ENCODE measurements at places on chromosomes 6 and 20.

DNA sequence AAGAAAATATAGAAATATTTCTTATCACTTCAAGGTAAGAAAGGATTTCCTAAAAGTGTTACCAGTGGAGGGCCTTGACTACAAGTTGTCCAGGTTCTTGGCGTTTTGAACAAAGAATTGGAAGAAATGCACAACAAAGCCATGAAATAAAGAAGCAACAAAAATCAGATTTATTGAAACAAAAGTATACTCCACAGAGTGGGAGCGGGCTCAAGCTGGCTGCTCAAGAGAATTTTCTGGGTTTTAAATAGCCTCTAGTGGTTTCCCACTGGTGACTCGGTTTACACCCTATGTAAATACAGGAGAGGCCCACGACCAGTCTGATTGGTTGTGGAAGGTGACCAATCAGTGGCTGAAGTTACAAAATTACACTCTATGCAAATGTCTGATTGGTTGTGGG, 64.2 kb downstream of the SAMD3 start:
- no peak for DNase-seq

DNA sequence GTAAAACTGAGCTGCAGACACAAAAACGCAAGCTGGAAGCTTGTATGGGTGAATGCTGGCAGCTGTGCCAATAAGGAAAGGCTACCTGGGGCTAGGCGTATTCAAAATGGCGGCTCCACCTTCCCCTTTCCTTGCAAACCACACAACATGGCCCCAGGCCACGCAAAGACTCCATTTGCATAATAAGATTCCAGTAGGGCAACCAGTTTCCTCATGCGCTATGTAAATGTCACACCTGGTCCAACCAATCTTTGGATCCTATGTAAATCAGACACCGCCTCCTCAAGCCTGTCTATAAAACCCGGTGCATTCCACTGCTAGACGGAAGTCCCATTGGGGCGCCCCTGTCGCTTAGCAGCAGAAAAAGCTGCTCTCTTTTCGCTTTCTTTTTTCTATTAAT, 505.9 kb upstream of the BTBD3 start:
- DNase-seq: no peak

DNA sequence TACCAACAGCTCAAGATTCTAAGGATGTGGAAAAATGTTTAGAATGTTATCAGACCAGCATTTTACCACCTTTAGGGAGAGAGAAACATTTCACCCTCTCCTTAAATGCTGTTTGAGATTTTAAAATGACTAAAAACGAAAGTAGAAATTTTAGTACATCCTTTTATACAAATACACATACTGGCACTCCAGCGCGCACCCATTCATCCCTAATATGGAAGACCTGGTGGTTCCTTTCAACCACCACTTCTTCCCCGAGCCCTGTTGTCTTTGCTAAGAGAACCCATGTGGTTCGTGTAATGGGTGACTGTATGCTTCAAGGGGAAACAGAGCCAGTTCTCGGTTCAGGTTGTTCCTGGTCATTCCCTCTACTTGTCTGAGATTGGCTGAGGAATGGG, 21.3 kb downstream of the SPATA2 start:
- DNase-seq: peak; percentile 50

- DNase-seq: no peak
These were observed 33.6 kb upstream of the GMPR start for GRCh38 chr6:16204653-16205376.

DNA sequence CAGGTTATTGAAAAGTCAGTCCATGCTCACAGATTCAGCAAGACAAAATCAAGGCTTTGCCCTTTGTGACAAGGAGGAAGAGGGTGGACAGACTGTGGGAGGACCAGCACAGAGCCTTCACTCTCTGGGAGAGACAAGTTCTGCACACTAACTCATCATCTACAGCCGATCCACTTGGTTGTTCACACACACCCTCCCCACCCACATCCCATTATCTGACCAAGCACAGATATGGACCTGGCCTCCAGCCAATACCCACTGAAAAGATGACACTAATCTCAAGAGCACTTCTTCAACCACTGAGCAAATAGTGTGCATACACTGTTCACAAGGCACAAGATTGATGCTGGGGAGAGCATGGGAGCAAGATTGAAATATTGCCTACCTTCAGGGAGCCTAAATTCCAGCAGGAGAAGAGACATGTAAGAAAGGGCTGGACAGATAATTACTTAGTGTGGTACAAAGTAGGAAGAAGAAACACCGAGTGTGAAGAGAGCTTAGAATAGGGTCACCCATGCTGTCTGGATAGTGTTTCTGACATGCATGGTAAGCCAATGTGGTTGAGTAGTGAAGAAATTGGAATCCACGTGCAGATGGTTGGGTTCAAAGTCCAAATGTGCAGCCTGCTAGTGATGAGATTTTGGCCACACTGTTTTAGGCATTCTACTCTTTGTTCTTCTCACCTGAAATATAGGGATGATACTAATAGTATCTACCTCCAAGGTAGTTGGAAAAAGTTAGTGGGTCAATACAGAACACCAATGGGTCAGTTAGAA, 21.7 kb upstream of the IL17A start:
- no peak for DNase-seq

DNA sequence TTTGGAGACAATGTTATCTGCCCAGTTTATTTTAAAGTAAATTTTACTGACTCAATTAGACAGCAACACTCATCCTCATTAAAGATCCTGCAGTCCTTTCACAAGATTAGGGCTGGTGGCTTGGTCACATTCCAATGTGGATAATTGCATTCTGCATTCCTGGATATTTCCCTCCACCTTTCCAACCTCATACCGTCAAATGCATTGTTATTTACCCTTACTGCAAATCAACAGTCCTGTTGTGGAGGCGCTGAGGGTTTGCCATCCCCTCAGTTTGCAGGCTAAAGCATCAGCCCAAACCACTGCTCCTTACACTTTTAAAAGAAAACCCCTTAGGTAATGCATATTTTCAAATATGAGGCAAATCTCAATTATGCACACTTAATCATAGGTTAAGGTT, 5.4 kb downstream of the CITED2 start:
- DNase-seq: no peak

DNA sequence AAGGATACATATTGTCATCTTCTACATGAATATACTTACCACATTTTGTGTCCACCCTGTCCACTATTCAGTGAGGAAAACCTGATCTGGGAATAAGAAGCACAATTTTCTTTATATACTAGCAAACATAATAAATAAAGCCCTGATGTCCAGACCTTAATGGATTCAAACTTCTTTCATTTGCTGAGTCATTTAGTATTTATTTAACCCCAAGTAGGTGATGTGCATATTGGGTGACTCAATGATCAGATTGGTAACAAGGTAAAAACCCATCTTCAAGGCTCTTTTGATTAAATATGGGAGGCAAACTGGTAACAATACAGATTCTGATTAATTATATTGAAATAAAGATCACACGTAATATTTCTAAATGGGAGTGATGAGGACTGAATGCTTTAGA, 1159.8 kb upstream of the EYS start:
- no peak for DNase-seq

DNA sequence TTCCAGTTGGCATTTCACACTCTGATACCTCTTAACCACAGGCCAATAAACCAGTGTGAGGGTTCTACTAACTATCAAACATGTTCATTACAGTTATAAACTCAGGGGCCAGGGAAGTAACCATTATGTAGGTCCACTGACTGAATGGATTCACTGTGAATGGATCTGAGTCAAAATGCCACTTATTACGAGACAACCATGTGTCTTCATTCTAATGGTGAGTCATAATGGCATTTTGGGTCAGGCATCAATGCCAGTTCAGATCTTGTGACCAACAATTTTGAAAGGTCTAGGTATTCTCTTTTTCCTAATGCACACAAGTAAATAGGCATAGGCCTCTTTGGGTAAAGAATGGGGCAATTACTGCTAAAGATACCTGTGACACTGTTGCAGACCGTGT, 112.2 kb upstream of the HEY2 start:
- no peak for DNase-seq

DNA sequence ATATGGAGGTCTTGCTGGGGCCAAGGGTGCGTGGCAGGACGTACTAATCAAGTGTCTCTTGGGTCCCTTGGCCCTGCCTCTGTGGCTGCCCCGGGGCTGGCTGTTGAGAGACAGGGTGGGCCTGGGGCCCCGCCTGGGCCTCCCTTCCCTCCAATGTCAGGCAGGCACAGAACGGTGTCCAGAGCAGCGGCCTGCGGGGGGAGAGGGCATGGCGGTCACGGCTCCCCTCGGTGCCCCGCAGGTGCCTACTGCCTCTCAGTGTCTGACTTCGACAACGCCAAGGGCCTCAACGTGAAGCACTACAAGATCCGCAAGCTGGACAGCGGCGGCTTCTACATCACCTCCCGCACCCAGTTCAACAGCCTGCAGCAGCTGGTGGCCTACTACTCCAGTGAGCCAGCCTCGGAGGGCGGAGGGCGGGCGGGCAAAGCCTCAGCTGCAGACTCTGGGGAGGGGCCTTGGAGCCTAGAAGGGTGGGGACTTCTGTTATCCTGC, 50.0 kb downstream of the SRC start:
- DNase-seq: no peak

- no peak for DNase-seq
These were observed 35.9 kb upstream of the RAB23 start for GRCh38 chr6:57257911-57258541.

GRCh38 chr6:33935439-33936080, 131.8 kb upstream of the MLN start:
- no peak for DNase-seq

DNA sequence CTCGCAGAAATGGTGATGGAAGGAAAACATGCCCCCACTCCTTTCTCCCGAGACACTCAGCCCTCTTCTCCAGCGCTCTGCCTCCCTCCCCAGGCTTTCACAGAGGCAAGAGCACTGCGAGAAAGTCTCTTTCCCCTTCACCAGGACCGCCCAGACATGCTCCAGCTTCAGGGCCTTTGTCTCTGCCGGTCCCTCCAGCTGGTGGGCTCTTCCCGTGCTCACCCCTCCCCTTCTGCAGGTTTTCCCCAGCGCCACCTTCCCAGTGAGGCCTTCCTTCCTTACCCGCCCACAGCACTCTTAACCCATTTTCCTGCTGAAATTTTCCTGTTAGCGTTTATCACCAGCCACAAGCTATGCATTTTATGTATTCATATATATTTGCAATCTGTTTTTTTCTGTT, 86.2 kb downstream of the TFAP2C start:
- no peak for DNase-seq

DNA sequence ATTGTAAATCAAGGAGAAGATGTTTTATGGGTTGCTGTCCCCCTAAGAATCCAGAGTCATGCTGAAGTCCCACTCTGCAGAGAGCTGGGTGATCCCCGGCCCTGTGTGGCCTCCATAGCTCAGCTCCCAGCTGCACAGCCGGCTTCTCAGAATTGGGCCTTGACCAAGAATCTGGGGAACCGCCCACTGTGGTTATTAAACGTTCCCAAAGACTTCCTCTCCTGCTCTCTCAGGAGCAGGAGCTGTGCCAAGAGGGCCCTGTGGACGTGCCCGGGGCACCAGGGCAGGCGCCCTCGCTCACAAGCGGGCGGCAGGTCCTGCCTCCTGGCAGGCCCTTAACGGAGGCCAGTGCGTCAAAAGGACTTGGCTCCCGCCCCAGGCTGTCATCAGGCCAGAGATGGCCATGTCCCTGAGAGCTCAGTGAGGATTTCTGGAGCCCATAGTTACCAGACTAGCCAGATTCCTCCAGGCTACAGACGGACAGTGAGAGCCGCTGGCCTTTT, 30.4 kb downstream of the ZC3H12D start:
- DNase-seq: no peak

DNA sequence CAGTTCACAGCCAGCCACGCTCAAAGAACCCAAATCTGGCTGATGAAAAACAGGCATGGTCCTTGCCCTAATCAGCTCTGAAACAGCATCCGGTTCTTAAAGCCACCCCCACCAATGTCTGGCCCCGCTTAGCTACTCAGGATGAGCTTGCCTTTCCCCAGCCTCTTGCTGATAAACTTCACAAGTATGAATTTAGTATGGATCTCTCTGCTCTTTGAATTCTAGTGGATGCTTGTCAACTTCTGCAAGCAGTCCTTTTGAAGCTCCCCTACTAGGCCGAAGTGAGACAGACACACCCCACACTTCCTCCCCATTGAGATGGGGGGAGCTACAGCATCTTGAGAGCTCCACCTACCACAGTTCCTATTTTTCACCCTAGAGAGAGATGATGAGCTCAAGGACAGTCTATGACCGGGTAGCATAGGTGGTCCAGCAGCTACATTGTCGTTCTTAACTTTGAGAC, 36.7 kb downstream of the EBF4 start:
- DNase-seq: peak; percentile 23

- no peak for DNase-seq
These were observed 3.8 kb upstream of the PIGU start for GRCh38 chr20:34680586-34681175.

GRCh38 chr6:109595998-109596397, 95.0 kb downstream of the AK9 start:
- DNase-seq: peak; percentile 31

DNA sequence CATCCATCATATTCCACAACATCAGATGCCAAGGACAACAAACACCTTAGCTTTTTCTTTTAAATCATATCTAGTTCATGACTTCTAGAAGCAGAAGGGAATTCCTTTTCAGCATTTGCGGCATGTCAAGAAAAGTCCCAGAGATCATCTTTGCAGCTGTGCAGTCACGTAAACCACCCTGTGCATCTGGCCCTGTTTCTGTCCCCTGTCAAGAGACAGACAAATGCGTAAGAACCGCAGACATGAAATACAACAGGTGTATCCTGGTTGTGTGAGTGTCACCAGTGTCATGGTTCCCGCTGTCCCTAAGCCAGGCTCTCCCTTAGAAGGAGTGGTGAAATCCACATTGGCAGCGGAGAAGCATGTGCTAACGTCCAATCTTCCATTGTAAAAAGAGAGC, 28.1 kb downstream of the LY86 start:
- DNase-seq: no peak

- no peak for DNase-seq
These were observed 133.9 kb downstream of the ZMYND8 start for GRCh38 chr20:47222468-47223119.

- no peak for DNase-seq
These were observed 67.4 kb downstream of the AIG1 start for GRCh38 chr6:143127941-143128680.

GRCh38 chr6:86715676-86716075, 221.7 kb upstream of the HTR1E start:
- no peak for DNase-seq

- no peak for DNase-seq
These were observed 351.9 kb downstream of the FOXA2 start for GRCh38 chr20:22232473-22232872.

- no peak for DNase-seq
These were observed 73.6 kb downstream of the RNF182 start for GRCh38 chr6:13998356-13998755.

GRCh38 chr6:75376347-75377024, 91.9 kb upstream of the TMEM30A start:
- DNase-seq: no peak

GRCh38 chr6:14349507-14349906, 231.9 kb downstream of the CD83 start:
- DNase-seq: no peak

GRCh38 chr6:129476810-129477209, 233.2 kb downstream of the ARHGAP18 start:
- no peak for DNase-seq
